ENCODE measurements at places on chromosomes 4 and X. TPM values are rescaled to one million over a fixed set of nuclear protein-coding genes. Genes with fewer than 3 reads are reported as not detected.

The ARHGAP4 gene
- total RNA-seq: 3.8 TPM

DNA sequence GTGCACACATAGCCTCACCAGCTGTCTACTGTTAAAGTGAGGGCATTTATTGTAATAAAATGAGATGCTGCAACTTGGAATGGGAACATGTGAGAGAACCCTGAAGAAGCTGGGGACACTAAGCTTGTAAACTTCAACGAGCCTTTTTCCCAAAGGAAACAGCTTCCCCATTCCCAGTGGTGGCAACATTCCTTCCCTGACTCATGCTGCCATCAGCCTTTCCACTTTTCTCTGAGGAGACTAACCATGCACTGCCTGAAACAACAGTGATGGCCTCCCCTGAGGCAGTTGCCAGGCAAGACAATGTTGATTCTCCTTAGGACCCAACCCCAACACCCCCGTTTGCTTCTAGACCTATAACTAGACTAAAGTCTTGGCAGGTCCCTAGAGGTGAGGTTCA, 928.3 kb downstream of the GLUD2 start:
- no peak overlapping the region for H3K4me3 ChIP-seq
- H3K27ac ChIP-seq: no peak overlapping the region
- H3K36me3 ChIP-seq: no peaks in the 10 kb centered on the region
- DNase-seq: no peak
- H3K4me1 ChIP-seq: no peaks in the 10 kb centered on the region
- no peaks in the 10 kb centered on the region for H3K27me3 ChIP-seq

DNA sequence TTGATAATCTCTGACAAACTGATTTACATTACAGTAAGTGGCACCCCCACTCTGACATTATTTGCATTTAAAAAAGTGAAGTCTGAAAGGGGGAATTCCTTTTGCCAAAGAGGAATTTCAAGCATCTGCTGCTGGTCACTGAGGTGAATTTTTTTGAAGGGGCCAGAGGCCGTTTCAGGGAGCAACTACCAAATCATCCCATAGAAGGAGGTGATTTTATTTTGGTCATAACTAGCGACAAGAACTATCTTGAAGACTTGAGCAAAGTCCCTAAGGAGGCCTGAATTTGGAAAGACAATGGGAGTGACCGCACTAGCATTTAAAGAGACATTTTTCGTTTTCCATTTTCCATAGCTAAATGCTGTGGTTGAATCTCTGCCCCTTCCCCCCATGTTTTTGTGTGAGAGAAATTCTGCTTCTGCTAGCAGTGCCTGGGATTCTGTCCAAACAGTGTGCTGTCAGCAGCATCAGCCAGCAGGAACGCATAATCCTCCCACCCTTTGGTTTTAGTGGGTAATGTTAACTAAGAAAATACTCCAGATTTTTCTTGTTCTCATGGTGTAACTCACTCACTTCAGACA, 110.1 kb upstream of the MED14 start:
- no peaks in the 10 kb centered on the region for H3K27me3 ChIP-seq
- H3K27ac ChIP-seq: no peak overlapping the region
- no peaks in the 10 kb centered on the region for H3K36me3 ChIP-seq
- no peak for DNase-seq
- H3K4me3 ChIP-seq: no peak overlapping the region
- no peaks in the 10 kb centered on the region for H3K4me1 ChIP-seq

The MAML3 gene
- 3.8 TPM for total RNA-seq

DNA sequence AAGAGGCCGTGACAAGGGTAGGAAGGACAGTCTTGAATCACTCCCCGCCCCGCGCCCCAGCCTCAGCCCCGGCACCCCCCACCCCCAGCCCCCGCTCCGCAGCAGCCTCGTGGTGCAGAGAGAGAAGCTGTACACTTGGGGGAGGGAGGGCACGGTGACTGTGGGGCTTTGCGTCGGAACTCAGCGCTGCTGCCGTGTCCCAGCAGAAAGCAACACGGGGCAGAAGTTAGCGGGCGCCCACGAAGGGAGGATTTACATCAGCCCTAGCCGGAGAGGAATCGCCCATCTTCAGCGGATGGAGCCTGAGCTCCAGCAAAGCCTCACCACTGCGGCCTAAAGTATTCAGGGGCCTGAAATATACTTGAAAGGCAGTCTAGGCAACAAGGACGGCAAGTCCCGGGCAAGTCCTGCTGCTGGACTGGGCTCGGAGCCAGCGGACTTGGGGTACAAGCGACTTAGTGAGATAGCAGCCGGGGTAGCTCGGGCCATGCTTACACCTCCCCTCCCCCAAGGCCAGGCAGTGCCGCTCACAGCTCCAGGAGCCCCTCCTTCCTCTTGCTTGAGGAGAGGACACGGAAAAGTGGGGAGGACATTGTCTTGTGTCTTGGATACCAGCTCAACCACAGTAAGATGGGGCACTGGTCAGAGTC, 18.5 kb upstream of the OPN1LW start:
- H3K36me3 ChIP-seq: peaks cover 18% of the 10 kb centered on the region
- no peak overlapping the region for H3K27ac ChIP-seq
- no peaks in the 10 kb centered on the region for H3K27me3 ChIP-seq
- no peak for DNase-seq
- H3K4me3 ChIP-seq: no peak overlapping the region

Data from Calu3 (cell line).